NCI-H524 (cell line): ENCODE measurements at places on chromosomes 13 and 19.

DNA sequence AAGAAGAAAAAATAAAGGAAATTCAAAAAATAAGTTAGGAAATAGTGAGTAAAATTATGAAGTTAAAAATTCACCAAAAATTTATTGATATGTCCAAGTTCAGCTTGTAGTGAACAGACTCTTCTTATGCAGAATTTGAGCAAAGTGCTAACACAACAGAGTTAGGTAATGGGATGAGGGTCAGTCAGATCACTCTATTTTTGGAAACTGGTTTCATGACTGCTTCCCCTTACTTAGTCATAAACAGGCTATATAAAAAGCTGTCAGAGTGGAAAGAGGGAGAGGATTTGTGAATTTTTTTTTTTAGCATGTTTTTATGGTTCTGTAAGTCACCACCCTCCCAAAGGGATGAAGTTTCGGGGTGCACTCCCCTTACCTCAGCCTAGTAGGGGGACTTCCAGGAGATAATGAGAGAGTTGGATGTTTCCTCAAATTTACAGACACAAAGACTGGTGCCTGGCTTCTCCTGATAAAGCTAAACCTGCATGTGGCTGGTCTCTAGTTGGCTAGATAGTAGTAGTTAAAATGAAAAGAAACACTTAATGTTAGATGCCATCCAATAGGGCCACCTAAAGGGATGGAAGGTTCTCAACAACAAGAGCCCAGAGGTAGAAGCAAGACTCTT, 4.5 kb downstream of the CPB2 start:
- DNase-seq = no peak

DNA sequence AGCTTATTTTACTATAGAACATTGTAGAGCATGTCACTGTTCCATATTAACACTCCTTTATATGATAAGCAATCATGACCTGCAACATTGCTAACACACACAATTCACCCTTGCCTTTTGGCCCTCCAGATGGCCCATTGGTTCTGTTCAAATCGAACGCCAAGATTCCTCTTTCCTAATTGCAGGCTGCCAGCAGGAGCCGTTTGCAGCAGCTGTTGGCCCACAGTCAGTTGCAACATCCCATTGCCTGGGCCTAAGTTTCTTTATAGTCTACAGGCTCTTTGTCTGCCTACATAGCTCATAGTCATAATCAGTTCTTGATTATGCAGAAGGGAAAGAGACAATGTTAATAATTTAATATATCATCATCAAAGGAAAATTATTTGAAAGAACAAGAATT, 37.6 kb downstream of the KCTD12 start:
- DNase-seq = peak; percentile 77

- no peak for DNase-seq
These were observed 95.3 kb upstream of the SLC15A1 start for GRCh38 chr13:98847780-98848179.

GRCh38 chr13:76971851-76972829, 19.7 kb upstream of the CLN5 start:
- no peak for DNase-seq

DNA sequence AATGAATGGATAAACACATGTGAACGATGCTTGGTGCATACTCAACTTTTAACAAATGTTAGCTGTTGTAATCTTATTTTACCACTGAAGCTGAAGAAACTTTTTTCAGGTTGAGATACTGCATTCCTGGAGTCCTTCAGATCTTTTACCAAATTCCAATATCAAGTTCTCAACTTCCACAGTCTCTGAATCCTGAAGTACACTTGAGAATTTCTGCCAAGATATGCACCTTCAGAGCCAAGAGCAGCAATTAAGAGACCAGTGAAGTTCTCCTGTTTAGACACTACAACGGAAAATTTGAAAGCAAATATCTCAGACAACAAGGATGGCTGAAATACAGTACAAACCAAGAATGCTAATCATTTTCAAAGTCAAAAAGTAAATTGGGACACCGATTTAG, 84.6 kb upstream of the MTIF3 start:
- no peak for DNase-seq

- DNase-seq = peak; percentile 99
These were observed 4.4 kb downstream of the C19orf67 start for GRCh38 chr19:14080887-14081796.

GRCh38 chr13:74560325-74560724, 426.1 kb upstream of the KLF12 start:
- DNase-seq = no peak

DNA sequence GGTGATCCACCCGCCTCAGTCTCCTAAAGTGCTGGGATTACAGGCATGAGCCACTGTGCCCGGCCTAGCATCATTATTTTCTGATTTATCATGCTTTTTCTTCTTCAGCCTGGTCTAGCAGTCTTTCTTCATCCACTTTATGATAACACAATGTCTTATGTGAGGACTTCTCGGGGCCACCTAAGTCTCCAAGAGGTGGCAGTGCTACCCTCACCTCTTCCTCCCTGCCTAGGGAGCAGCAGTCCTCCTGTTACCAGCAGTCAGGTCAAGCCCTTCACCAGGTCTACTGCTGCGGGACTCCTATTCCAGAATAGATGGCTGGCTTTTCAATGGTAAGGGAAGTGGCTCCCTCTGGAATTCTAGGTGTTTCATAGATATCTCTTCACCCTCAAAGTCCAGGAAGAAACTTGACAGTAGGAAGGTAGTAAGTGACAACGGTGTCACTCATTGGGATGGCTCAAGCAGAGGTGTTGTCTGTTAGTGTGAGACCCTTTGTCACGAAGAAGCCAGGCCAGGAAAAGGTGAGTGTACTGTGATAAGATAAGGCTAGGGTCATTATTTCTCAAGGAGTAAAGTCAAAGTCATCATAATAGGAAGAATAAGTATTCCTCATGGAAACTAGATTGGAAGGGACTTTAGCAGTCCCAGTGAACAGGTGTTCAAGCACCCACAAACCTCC, 164.0 kb downstream of the KLF5 start:
- DNase-seq = no peak

GRCh38 chr19:41912899-41913537, 15.2 kb downstream of the ERFL start:
- no peak for DNase-seq

- DNase-seq = no peak
These were observed 49.4 kb downstream of the LYL1 start for GRCh38 chr19:13053238-13053637.
